Chondrocyte (in vitro differentiated cells): ENCODE measurements at places on chromosomes 6 and 20. TPM values are rescaled to one million over a fixed set of nuclear protein-coding genes. Genes with fewer than 3 reads are reported as not detected.

DNA sequence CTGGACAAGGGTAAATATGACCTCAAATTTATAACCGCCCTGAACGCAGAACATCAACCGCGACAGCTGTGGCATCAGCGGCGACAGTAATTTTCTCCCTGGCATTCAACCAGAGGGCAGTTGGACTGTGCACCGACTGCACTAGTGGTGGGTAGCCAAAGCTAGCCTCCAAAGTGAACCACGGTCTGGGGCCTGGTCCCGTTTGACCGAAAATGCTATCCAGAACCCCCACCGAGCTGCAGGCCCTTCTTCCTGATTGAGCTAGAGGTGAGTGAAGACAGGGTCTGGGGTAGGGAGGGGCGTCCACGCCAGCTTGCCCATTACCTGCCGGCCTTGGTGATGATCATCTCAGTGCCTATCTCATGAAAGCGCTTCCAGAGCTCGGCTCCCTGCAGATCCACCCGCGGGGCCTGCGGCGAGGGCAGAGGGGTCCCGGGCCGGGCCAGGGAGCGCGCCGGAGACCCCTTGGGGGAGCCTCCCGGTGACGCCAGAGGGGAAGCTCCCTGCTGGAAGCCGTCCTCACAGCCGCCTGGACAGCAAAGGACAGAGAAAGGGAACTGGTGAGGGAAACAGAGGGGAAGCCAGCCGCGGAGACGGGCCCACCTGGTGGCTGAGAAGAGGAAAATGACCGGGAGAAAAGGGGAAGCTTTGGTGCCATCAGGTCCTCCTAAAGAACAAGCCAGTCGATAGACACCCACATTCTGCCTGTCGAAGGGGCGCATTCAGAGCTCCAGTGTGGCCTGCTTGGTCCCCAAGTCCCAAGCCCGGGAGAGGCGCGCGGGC, 2.0 kb downstream of the TBX18 start:
- H3K4me3 ChIP-seq = peak overlapping the region; percentile 99
- H3K4me1 ChIP-seq = peaks cover 26% of the 10 kb centered on the region
- no peak for DNase-seq
- peak overlapping the region; percentile 99 for H3K27ac ChIP-seq
- peaks cover 5% of the 10 kb centered on the region for H3K36me3 ChIP-seq

DNA sequence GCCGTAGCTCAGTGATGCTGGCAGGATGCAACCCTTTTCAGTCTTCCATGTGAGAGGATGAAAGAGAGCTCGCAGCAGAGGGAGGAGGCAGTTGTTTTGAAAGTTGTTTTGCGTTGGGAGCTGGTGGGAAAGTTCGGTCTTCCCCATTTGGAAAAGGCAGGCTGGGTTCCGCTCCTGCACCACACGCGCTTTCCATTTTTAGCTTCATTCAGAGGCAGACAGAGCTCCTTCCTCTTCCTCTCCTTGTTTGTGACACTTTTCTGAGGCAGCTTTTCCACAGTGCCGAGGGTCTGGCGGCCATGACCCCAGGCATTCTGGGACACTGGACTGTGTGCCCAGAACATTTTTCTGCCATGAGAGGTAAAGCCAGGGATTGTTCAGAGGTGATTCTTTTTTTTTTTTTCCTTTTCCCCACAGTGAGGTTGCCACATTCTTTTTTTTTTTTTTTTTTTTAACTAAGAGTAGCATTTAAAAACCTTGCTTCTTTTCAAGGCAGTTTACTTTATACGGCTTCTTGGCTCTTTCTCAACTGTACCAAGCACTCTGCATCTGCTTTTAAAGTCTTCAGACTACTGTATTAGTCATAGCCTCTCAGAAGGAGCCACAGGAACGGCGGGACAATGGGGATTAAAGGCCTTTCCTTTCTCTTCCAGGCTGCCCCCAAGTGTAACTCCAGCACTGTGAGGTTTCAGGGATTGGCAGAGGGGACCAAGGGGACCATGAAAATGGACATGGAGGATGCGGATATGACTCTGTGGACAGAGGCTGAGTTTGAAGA, 1.6 kb downstream of the PRDM1 start:
- peak overlapping the region; percentile 37 for H3K27ac ChIP-seq
- peaks cover 34% of the 10 kb centered on the region for H3K4me1 ChIP-seq
- no peak for DNase-seq
- H3K36me3 ChIP-seq = no peaks in the 10 kb centered on the region

- no peak overlapping the region for H3K27ac ChIP-seq
- H3K36me3 ChIP-seq = no peaks in the 10 kb centered on the region
- DNase-seq = no peak
- no peaks in the 10 kb centered on the region for H3K27me3 ChIP-seq
- H3K4me1 ChIP-seq = peaks cover 26% of the 10 kb centered on the region
Observed at GRCh38 chr6:134378426-134378825, 60.5 kb upstream of the SGK1 start.

DNA sequence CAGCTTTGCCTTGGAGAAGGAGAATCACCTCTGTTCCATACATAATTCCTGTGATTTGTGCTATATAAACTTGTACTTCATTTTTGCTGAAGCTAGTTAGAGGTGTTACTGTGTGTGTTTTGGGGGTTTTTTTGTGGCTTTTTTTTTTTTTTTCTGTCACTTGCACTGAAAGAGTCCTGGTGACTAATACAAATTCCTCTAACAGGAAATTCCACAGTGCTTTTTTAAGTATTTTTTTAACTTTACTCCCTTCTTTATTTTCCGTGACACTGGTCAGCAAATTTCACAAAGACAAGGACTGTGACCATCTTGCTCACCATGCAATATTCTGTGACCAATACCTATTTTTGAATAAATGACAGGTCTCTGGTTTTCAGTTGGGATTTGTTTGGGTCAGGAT, 110.5 kb downstream of the ISM1 start:
- no peak overlapping the region for H3K4me3 ChIP-seq
- H3K27ac ChIP-seq = peak overlapping the region; percentile 83
- peaks cover 8% of the 10 kb centered on the region for H3K36me3 ChIP-seq
- peaks cover 53% of the 10 kb centered on the region for H3K4me1 ChIP-seq

GRCh38 chr20:35635652-35636051, 20.0 kb downstream of the SPAG4 start:
- peak overlapping the region; percentile 25 for H3K27ac ChIP-seq
- H3K27me3 ChIP-seq = no peaks in the 10 kb centered on the region
- no peak overlapping the region for H3K4me3 ChIP-seq
- peaks cover 9% of the 10 kb centered on the region for H3K36me3 ChIP-seq

- H3K4me1 ChIP-seq = no peaks in the 10 kb centered on the region
- H3K27ac ChIP-seq = no peak overlapping the region
- DNase-seq = no peak
- H3K36me3 ChIP-seq = no peaks in the 10 kb centered on the region
- H3K27me3 ChIP-seq = no peaks in the 10 kb centered on the region
- no peak overlapping the region for H3K4me3 ChIP-seq
Observed at GRCh38 chr6:66199171-66199570, 492.1 kb upstream of the EYS start.

DNA sequence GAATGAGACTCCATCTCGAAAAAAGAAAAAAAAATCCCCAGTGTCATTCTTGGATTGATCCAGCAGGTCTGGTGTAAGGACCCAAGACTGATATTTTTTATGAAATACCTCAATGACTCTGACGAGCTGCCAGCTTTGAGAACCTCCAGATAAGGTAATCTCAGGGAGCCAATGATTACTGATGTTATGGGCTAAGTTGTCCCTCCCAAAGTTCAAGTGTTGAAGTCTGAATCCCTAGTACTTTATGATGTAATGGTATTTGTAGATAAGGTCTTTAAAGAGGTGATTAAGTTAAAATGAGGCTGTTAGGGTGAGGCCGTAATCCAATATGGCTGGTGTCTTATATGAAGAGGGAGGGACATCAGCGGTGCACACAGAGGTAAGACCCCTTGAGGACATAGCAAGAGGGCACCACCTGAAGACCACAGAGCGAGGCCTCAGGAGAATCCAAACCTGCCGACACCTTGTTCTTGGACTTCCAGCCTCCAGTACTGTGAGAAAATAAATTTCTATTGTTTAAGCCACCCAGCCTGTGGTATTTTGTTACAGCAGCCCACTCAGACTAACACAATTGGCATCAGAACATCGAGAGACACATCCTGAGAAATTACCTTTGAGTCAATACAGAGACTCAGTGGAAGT, 19.7 kb upstream of the DDO start:
- H3K36me3 ChIP-seq = peaks cover under 1% of the 10 kb centered on the region
- H3K4me3 ChIP-seq = no peak overlapping the region
- H3K27ac ChIP-seq = no peak overlapping the region
- no peak for DNase-seq
- peaks cover 13% of the 10 kb centered on the region for H3K27me3 ChIP-seq

- H3K4me1 ChIP-seq = no peaks in the 10 kb centered on the region
- no peak for DNase-seq
- H3K4me3 ChIP-seq = no peak overlapping the region
- H3K36me3 ChIP-seq = peaks cover 7% of the 10 kb centered on the region
- H3K27ac ChIP-seq = no peak overlapping the region
- peaks cover 25% of the 10 kb centered on the region for H3K27me3 ChIP-seq
Observed at GRCh38 chr6:40302856-40303454, 284.2 kb downstream of the LRFN2 start.

- no peak for DNase-seq
- H3K4me1 ChIP-seq = peaks cover 6% of the 10 kb centered on the region
- no peaks in the 10 kb centered on the region for H3K36me3 ChIP-seq
- no peak overlapping the region for H3K4me3 ChIP-seq
- peaks cover 20% of the 10 kb centered on the region for H3K27me3 ChIP-seq
Observed at GRCh38 chr6:136526196-136526930, 23.9 kb downstream of the MAP7 start.

DNA sequence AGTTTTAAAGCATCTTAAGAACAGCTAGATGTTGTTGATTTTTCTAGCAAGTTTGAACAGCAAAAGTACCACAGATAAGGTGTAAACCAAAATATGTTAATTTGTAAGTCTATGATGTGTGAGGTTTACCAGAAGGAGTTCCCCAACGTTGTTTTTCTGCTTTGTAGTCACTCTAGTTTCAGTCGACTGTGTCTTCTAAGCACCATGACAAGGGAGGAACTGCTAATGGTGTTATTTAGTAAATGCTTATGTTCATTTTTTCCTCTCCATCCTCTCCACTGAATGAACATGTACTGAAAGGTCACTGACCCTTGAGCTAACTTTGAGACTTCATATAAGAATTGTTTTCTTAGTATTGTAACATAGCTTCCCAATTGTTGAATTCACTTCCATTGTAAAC, 3.0 kb downstream of the ENPP3 start:
- no peak overlapping the region for H3K4me3 ChIP-seq
- H3K27ac ChIP-seq = no peak overlapping the region
- no peak for DNase-seq

- no peak overlapping the region for H3K27ac ChIP-seq
- H3K36me3 ChIP-seq = no peaks in the 10 kb centered on the region
- DNase-seq = no peak
- H3K4me1 ChIP-seq = peaks cover 3% of the 10 kb centered on the region
Observed at GRCh38 chr6:160177220-160177619, 55.6 kb downstream of the SLC22A1 start.

NOTCH4 gene
- total RNA-seq = 0.82 to 1.6 TPM (median 1.4 TPM) in 3 replicates

OPN5 gene
- not detected in 3 replicates for total RNA-seq

MICA gene
- 54.6 to 56.8 TPM (median 56.3 TPM) in 3 replicates for total RNA-seq

SOBP gene
- 6.6 to 9.8 TPM (median 6.7 TPM) in 3 replicates for total RNA-seq

STXBP5 gene
- 30.8 to 42.5 TPM (median 32.4 TPM) in 3 replicates for total RNA-seq

TNFRSF6B gene
- 0.79 to 0.99 TPM in 2 of 3 replicates, not detected in the other for total RNA-seq

RNF182 gene
- 3.7 to 6.6 TPM (median 5.3 TPM) in 3 replicates for total RNA-seq
